ENCODE measurements at places on chromosomes 1 and 21.

DNA sequence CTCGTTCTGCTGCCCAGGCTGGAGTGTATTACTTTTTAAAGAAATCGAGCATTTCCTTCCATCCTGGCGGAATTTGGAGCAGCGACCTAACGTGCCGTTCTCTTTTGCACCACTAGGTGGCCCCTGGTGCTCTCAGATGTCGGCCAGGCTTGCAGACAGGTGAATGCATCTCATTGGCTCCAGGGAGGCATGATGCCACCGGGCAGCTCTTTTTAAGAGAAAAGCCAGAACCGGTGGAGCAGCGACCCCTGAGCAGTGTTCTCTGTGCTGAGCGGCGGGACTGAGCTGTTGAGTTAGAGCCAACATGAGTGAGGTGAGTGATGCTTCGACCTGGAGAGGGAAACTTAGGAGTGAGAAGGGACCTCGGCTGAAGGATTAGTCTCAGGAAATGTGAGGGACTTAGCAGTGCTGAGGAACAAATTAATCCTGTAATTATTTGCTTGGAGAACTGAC, at the start of gene PCP4:
PCP4 (plus strand) TSS at position 241 of the 453 bp plus-strand sequence; CDS start at position 305, 64 bp downstream.
- peak; percentile 50 for DNase-seq

- DNase-seq = no peak
Observed at GRCh38 chr1:226495716-226496115, 52.8 kb upstream of the STUM start.

GRCh38 chr1:182450087-182450486, at the start of gene RGSL1:
RGSL1 (plus strand) TSS chr1:182450146; CDS start chr1:182450166, 20 bp downstream.
- no peak for DNase-seq

DNA sequence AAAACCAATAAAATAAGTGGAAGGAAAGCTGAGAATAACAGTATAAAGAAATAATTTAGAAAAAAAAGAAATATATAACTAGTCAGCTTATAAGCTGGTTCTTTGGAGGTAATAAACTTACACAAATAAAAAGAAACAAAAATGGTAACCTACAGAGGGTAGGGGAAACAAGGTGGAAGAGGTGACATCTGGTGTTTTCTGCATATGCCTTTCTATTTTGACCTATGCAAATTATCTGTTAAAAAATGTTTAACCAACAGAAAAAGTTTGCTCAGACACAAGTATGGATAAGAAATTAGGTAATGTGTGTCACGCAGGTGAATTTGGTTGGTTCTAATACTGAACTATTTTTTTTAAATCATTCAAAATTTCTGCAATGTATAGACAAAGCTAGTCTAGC, 53.6 kb upstream of the DMRTA2 start:
- DNase-seq = no peak

- no peak for DNase-seq
Observed at GRCh38 chr1:210770396-210770984, 363.5 kb downstream of the KCNH1 start.

GRCh38 chr21:25183577-25183976, 423.7 kb downstream of the MRPL39 start:
- DNase-seq = no peak

DNA sequence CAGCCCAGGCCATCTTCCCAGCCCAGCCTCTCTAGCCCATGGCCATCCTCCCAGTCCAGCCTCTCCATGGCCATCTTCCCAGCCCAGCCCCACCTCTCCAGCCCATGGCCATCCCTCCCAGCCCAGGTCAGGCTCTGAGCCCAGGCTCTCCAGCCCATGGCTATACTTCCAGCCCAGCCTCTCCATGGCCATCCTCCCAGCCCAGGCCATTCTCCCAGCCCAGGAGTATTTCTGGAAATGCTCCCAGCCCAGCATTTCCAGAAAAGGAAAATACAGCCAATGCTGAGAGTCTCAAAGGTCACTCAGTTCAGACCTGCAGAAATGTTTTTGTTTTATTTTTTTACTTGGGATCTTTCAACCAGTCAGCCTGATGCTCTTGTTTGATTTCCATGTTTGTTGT, 70.0 kb upstream of the ZNF281 start:
- DNase-seq = no peak

GRCh38 chr1:6498576-6499111, 7.2 kb upstream of the PLEKHG5 start:
- DNase-seq = no peak

DNA sequence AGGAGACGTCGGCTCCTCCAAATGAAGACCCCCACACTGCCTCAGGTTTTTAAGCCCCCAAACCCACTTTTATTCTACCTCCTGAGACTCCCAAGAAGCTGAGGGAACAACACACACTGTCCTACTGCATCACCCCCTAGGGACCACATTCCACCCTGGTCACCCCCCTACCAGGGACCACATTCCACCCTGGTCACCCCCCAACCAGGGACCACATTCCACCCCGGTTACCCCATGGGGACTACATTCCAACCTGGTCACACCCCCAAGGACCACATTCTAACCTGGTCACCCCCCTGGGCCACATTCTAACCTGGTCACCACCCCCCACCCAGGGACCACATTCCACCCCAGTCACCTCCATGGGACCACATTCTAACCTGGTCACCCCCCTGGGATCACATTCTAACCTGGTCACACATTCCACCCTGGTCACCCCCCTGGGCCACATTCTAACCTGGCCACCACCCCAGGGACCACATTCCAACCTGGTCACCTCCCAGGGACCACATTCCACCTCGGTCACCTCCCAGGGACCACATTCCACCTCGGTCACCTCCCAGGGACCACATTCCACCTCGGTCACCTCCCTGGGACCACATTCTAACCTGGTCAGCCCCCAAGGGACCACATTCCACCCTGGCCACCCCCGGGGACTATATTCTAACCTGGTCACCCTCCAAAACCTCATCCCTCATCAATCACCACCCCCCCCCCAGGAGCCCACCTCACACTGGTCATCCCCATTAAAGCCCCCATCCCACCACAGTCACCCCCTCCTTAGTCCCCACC, 587.6 kb downstream of the NPHP4 start:
- DNase-seq = no peak

GRCh38 chr1:155245163-155245524, 10.1 kb downstream of the ENTREP3 start:
- no peak for DNase-seq

- DNase-seq = no peak
Observed at GRCh38 chr21:44706706-44707581, 4.4 kb downstream of the TSPEAR start.

DNA sequence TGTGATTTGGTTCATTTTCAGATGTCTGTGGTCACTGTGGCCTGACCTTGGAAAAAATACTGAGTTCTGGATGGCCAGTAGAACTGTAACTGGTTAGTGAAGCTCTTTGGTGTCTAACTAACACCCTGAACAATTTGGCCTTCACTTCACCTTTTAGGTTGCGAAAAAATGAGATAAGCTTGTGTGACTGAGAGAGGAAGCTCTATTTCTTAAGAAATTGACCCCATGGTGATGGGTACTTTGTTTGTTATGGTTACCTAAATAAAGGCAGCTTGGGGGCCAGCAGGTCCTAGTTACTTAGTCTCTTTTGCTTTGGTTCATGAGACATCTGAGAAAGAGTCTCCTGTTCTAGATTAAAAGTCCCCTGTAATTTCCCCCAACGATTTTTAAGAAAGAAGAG, 181.6 kb downstream of the ZNF326 start:
- no peak for DNase-seq

GRCh38 chr1:202155478-202156021, 4.9 kb downstream of the PTPN7 start:
- DNase-seq = no peak

DNA sequence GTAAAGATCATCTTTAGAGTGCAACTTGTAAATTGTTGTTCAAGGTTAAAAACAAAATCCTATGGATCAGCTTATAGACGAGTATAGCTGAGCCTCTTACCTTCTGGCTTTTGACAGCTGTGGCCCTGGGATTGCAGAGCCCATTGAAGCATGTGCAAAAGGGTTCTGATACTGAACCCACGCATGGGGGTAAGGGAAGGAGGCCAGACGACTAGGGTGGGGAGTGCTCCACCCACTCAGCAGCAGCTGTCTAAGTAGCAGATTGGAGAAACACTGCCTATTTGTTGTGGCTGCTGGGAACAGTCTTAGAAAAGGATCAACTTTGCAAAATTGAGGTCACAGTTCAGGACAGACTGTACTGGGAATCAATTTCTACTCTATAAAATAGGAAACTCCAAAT, 16.1 kb downstream of the CD101 start:
- no peak for DNase-seq

DNA sequence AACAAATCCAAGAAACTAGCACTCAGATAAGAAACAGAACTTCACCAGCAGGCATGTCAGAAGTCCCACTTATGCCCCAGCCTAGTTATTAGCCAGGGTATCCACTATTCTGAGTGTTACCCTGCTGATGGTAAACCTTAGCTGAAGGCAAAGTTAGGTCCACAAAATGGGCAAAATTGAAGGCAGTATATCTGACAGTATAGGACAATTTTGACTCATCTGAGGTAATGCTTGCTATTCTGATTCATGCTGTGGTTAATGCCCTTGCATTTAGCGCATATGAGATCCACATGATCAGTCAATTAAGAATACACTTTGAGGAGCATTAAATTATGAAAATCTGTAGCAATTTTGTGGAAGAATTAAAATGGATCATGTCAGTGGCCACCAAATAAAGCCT, 15.1 kb downstream of the IFI44 start:
- no peak for DNase-seq

All from NCI-H446 (cell line).